Activated CD4-positive, alpha-beta T cell treated with anti-CD3 and anti-CD28 coated beads for 24 hours (primary cell): ENCODE measurements at places on chromosomes 6 and 20.

GRCh38 chr20:57438552-57438951 lies 47.4 kb downstream of the RBM38 start:
- DNase-seq: no peak

DNA sequence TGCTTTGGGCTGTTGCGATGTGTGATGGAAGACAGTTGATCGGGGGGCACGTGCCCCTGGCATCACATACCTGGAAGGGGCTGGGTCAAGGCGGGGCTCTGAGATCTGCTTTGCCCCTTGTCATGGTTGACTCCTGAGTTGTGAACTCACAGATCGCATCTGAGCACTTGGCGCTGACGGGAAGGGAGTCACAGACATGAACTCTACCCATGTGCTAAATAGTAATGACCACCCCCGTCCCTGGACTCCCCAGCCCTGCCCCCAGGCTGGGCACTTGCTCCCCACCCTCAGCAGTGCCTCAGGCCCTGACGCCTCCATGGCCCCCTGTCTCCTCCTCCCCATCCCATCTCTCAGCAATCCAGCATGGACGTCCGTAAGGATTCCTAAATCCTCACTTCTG lies 107.0 kb downstream of the SYNDIG1 start:
- no peak for DNase-seq

- DNase-seq: no peak
These were observed 129.8 kb upstream of the GJE1 start for GRCh38 chr6:142002825-142003405.

- DNase-seq: no peak
These were observed 101.5 kb upstream of the MARCKS start for GRCh38 chr6:113755449-113756289.

DNA sequence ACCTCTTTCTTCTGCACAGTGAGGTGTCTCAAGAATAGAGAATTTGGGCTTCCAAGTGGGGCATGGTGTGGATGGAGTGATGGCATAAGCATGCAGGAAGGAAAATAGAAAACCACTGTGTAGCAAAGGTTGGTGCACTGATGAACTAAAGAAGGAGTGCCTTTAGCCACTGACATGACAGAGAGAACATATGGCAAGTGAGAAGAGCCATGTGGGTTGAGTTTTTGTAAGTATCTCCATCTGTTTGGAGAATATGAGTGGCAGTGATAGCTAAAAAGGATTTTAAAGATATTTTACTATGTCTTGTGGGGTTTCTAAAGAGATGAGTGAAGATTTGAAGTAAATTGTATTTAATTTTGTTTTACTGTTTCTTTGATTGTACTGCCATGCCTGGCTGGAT lies 160.5 kb upstream of the GRIK2 start:
- no peak for DNase-seq

GRCh38 chr6:76774781-76775384 lies 688.4 kb downstream of the HTR1B start:
- DNase-seq: no peak

DNA sequence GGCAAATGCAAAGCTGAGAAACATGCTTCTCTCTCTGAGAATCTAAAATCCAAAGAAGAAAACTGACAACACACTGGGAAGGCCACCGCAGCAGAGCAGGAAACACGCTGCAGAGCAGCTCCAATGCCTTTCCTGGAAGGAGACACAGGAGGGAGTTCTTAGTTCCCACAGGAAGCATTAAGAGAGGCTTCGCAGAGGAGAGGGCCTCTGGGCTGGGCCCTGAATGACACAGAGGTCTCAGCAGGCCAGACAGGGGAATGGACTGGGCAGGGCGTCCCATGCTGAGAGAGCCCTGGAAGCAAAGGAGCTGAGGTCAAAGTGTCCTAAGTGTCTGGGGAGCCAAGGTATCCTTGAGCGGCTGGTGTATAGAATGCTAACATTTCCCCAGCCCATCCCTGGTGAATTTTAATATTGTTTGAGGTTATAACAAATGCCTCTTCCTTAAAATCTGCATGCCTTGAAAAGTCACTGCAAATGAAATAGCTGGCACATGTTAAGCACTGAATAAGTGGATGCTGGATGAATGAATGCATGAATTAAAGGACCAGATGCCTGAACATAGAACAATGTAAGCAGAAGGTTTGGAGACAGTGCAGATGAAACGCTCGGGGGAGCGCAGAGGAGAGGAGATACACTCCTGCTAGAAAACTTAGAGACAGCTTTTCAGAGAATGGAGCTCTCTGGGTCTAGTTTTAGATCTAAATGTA lies 110.0 kb upstream of the SYNDIG1 start:
- DNase-seq: no peak

DNA sequence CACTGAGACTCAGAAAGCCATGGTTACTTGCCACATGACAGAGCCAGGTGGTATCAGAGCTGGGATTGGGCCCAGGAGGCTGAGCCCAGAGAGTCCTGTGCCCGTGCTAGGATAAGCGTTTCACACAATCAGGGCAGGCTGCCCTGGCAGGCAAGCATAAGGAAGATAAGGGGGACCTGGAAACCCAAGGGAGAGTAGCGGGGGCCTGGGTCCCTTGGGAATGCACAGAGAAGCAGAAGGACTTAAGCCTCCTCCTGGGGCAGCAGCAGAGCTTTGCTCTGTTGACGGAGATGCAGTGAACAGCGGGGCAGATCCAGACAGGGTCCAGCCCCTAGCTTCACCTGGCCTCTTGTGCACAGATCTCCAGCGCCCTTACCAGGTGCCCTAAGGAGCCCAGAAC lies 8.7 kb downstream of the TRIB3 start:
- DNase-seq: no peak

DNA sequence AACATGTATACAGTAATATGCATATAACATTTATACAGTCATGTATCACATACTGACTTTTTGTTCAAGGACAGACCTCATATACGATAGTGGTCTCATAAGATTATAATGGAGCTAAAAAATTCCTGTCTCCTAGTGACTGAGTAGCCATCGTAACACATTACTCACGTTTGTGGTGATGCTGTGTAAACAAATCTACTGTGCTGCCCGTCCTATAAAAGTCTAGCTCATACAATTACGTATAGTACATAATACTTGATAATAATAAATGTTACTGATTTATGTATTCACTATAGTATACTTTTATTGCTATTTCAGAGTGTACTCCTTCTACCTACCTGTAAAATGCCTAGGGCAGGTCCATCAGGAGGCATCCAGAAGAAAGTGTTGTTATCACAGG lies 17.4 kb downstream of the SERAC1 start:
- no peak for DNase-seq

GRCh38 chr20:25623225-25623735 lies 534 bp downstream of the NANP start:
- DNase-seq: peak; percentile 7

- no peak for DNase-seq
These were observed 159.9 kb upstream of the PCSK2 start for GRCh38 chr20:17066902-17067301.

DNA sequence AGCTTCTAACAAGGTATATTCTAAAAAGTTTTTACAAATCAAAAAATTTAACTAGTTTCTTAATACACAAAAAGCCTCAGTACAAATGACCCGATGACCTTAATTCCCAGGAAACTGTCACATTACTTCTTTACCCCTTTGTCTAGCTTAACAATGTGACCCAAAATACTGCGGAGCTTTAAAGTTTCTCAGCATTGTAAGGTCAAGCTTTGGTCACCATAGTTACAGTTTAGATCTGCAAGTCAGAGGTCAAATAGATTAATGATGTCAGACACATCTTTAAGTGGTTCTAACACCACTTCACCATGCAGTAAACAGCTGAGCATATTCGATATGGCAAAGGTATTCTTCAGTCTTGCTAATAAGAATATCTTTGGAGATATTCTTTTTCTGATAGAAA lies 36.8 kb upstream of the FLRT3 start:
- no peak for DNase-seq
